Pancreas (tissue), 10 donors: ENCODE measurements at places on chromosomes 3 and 15.
A peak's percentile ranks its signal among the peaks of the same experiment; 100 is the strongest.

- H3K27me3 ChIP-seq = no peaks in the 10 kb centered on the region
- no peaks in the 10 kb centered on the region for H3K36me3 ChIP-seq
- H3K4me1 ChIP-seq = no peaks in the 10 kb centered on the region
- no peak overlapping the region for H3K27ac ChIP-seq
These were observed 431.9 kb upstream of the AGTR1 start for GRCh38 chr3:148265841-148266240.

DNA sequence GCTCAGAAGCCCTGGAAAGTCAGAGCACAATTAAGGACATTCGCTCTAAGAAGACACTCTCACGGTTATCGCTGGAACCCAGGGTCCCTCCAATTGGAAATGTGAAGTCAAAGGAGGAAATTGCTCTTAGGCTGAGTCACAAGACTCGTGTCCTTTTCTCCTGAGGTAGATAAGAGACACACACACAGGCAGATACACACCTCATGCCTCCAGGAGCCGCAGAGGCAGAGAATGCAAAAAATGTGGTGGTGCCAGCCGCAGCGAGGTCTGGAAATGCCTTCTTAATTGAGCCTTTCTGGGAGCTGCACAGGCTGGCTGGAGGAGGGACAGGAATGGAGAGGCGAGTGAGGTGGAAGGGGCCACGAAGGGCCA is 189.3 kb downstream of the OPA1 start:
- no peak overlapping the region for H3K4me3 ChIP-seq
- no peaks in the 10 kb centered on the region for H3K4me1 ChIP-seq
- no peaks in the 10 kb centered on the region for H3K27me3 ChIP-seq
- no peak for DNase-seq
- no peaks in the 10 kb centered on the region for H3K36me3 ChIP-seq

DNA sequence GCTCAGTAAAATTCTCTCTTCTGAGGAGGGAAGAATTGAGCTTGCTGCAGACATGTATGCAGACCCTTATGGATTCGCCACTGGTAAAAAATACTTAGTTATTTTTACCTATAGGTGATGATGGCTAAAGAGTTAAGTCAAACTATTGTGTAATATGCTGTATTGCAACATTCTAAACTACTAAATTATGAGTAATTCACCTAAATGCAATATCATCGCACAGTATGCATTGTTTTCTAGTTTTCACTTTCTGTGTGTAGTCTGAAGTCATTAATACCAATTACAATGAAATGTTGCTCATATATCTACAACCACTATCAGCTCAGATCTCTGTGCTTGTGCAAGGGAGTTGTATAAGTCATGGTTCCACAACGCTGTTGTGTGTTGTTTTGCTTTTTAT is 48.7 kb upstream of the ROBO2 start:
- no peak for DNase-seq
- H3K27me3 ChIP-seq = no peaks in the 10 kb centered on the region
- no peak overlapping the region for H3K27ac ChIP-seq
- H3K36me3 ChIP-seq = no peaks in the 10 kb centered on the region

DNA sequence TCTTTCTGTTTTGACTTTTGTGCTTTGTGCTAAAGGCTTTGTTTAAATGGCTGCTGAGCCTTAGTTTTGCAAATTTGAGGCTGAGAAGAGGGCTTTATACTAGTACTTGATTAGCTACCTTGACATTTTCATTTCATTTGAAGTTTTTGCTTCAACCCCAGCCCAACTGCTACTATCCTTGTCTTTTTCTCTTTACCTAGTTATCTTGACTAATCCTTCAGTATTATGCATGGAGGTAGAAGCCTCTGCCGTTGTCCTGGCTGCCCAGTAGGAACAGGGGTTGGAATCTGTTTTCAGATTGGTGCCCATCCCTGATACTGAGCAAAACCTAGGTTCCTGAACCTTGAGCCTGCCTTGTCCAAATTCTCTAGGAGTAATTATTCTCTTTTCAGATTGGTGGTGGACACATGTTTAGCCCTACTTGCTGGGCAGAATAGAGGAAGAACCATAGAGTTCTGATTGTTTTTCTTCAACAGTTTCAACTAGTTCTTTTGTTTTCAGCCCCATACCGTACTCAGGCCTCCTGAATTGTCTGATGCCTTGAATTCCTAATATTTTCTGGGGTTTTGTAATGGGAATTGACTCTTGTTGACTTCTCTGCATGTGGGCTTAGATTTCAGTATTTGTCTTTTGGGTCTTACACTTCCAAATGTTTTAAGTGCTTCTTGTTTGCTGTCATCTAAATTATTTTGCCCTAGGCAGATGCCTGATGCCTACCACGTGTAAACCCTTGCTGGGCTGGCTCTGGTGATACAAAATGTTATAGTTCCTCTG is 143.2 kb downstream of the DOCK3 start:
- DNase-seq = no peak
- no peak overlapping the region for H3K4me3 ChIP-seq
- no peaks in the 10 kb centered on the region for H3K27me3 ChIP-seq
- H3K27ac ChIP-seq = no peak overlapping the region
- no peaks in the 10 kb centered on the region for H3K36me3 ChIP-seq

DNA sequence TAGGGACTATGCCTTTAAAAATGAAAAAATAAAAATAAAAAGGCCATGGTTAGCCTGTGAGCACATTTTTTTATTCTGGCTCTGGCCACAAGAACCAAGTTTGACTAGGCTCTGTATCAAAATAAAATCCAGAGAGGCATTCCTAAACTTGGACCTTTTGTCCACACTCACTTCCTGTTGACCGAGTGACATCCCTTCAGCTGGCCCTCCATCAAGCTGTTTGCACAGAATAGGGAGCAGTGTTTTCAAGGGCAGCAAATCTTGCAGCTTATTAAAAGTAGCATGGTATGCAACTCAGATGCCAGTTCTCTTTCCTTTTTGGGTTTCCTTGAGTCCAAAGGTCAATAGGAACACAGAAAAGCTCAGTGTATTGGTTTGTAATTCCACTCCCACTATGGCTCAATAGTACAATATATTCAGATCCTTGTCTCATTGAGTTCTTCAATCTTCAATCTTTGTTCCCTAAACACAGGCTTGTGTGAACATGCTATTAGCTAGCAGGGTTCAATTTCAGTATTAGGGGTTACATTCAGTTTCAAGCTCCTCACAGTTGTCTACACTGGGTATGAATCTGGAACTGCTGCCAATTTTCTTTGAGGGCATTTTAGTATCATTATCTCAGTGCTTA is 244.5 kb downstream of the RBMS3 start:
- no peak overlapping the region for H3K4me3 ChIP-seq
- DNase-seq = peak; percentile 40
- H3K27me3 ChIP-seq = no peaks in the 10 kb centered on the region
- H3K27ac ChIP-seq = no peak overlapping the region
- no peaks in the 10 kb centered on the region for H3K36me3 ChIP-seq

- no peaks in the 10 kb centered on the region for H3K4me1 ChIP-seq
- no peaks in the 10 kb centered on the region for H3K27me3 ChIP-seq
- no peak overlapping the region for H3K4me3 ChIP-seq
- H3K36me3 ChIP-seq = no peaks in the 10 kb centered on the region
- DNase-seq = no peak
- H3K27ac ChIP-seq = no peak overlapping the region
These were observed 163.3 kb downstream of the FEZF2 start for GRCh38 chr3:62210011-62210410.

DNA sequence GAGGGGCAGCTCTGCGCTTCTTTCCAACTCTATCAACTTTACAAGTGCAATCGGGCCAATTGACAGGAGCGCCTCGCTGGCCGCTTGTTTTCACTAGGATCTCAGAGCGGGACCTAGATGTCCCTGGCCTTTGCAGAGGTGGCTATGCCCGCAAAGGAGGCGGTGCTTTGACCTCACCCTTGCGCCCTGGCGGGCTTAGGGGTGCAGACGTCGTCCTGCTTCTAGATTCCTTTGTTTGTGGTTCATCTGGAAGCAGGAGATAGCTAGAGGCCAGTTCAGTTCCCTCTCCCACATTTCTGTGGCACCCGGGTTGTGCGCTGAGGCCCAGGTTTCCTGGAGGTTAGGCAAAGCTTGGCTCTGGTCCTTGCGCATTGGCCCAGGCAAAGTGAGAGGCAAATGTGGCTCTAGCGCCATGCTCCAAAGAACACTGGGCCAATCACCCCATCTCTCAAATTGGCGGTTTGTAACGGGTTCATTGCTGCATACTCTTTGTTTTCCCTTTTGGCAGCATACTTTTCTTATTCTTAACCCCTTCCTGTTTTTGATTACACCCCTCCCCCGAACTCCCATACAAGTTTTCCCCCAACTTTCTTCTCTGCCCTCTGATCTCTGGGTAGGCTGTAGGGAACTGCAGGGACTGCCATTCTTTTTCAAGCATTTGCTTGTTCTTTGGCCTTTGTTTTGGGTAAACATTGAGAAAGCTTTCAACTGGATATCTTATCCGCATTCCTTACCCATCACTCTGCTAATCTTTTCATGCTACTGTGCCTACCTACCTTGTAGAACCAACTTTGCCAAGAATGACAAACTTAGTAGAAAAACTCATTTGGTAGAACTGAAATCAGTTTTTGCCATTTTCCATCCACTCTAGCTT is 1.4 kb downstream of the PPM1L start:
- H3K4me3 ChIP-seq = peak overlapping the region; percentile 63
- no peaks in the 10 kb centered on the region for H3K36me3 ChIP-seq
- H3K27me3 ChIP-seq = no peaks in the 10 kb centered on the region
- H3K27ac ChIP-seq = no peak overlapping the region

DNA sequence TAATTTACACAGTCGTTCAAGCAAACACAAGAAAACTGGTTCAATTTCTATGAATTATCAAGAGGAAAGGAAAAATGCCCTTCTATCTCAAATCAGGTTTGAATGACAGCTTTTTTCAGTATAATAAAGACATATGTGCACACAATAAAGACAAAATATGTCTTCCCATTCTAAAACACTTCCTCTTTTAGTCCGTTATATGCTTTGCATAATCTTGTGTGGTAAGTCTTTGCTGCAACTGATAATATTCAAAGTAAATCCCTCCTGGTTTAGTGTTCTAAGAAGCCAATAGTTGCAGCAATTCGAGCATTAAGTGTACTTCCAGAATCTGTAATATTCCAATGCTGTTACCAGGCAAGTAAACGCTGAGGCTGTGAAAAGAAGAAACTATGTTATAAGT is 43.7 kb upstream of the MAPKBP1 start:
- H3K4me1 ChIP-seq = no peaks in the 10 kb centered on the region
- no peak overlapping the region for H3K4me3 ChIP-seq
- H3K27me3 ChIP-seq = no peaks in the 10 kb centered on the region
- H3K36me3 ChIP-seq = no peaks in the 10 kb centered on the region
